ENCODE measurements at places on chromosomes 4 and X.

- no peak for DNase-seq
Measured at GRCh38 chrX:143002206-143002605, 23.5 kb upstream of the SPANXN4 start.

GRCh38 chrX:41332408-41333002 is 1.5 kb upstream of the DDX3X start:
- no peak for DNase-seq

DNA sequence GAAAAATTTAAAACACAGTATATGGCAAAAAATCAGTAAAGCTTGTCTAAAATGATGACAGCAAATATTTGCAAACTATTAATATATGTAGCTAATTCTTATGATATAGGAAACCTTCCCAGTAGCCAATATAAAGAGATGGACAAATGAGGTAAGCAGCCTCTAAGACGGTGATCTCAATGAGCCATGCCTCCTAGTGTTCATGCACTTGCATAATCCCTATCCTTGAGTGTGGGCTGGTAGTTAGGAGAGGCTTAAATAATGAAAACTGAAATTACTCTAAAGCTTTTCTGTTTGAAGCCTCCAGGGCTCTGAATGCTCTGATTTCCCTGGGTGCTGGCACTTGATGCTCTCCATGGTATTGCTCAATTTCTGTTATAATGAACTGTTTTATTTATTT is 24.6 kb upstream of the ARMCX4 start:
- no peak for DNase-seq

GRCh38 chrX:69318651-69319340 is 153.5 kb upstream of the PJA1 start:
- no peak for DNase-seq

DNA sequence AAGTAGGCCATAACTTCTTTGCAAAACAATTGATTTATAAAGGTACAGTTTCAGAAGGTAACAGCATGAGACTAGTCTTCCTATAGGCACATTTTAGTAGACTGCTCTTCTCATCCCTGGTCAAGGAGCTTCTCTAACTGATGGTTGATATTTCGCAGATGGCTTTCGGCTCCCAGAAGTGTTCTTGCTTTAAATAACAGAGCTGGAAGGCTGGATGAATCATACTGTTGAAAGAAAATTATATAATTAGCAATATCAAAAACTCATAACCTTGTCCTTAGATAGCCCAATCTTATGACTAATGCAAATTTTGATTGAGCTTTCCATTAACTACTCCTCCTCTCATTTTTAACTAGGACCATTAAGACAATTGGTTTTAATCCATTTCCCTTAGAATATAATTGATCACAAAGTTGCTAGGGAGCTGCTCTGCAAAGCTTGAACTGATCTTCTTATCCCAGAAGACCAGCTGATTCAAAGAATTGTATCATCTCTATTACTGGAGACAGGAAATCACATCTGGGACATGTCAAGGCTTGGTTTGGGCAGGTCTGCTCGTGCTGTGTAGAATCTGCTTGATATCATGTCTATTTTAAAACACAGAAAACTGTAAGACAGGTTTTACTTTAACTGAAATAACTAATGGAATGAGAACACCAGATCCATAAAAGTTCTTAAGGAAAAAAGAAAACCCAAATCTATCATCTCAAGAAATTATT is 38.6 kb downstream of the CENPU start:
- no peak for DNase-seq

Measured in activated CD4-positive, alpha-beta T cell treated with anti-CD3 and anti-CD28 coated beads, Interleukin-2, amount 50 U/mL, for 24 hours (primary cell).